Substantia nigra (tissue), 51 donors: ENCODE measurements at places on chromosomes 7 and 10.
A peak's percentile ranks its signal among the peaks of the same experiment; 100 is the strongest.

DNA sequence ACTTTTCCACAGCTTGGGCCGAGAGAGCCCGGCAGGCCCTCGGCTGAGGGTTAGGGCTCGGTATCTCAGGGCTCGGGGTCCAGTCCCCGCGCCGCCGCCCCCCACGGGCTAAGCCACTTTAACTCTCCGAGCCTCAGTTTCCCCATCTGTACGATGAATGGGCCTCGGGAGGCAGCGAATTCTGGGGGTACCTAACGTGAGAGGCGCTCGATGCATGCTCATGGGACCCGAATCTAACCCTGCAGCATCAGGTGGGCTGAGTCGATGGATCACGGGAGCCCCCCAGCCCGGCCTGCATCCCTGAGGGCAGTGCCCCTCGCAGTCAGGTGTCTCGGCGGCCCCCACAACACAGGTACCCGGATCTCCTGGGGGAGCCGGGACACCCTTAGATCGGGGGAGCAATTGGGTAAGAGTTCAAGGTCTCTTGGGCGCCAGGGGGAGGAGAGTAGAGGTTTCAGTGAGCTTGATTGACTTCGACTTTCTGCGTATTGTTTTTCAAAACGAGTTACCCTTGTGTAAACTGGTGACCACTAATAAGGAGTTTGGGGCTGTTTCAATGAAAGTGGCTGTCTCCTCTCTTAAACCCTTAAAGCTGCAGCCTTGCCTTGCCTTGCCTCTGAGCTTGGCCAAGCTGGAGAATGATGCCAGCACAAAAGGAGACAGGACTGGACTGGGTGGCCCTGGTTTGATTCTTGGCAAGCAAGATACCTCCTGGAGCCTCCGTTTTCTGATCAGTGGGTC, 631 bp downstream of the POR start:
- peak; percentile 20 for DNase-seq

GRCh38 chr7:142872106-142872675, 13.4 kb downstream of the TRPV6 start:
- no peak for DNase-seq

GRCh38 chr7:135801045-135801693, 52.6 kb upstream of the FAM180A start:
- DNase-seq, result peak; percentile 13

- no peak for DNase-seq
Observed at GRCh38 chr10:104941662-104942061, 300.6 kb downstream of the SORCS3 start.

GRCh38 chr10:60490013-60490412, 100.3 kb upstream of the ANK3 start:
- DNase-seq, result no peak

GRCh38 chr7:94276795-94277194, 117.9 kb upstream of the COL1A2 start:
- DNase-seq, result no peak

DNA sequence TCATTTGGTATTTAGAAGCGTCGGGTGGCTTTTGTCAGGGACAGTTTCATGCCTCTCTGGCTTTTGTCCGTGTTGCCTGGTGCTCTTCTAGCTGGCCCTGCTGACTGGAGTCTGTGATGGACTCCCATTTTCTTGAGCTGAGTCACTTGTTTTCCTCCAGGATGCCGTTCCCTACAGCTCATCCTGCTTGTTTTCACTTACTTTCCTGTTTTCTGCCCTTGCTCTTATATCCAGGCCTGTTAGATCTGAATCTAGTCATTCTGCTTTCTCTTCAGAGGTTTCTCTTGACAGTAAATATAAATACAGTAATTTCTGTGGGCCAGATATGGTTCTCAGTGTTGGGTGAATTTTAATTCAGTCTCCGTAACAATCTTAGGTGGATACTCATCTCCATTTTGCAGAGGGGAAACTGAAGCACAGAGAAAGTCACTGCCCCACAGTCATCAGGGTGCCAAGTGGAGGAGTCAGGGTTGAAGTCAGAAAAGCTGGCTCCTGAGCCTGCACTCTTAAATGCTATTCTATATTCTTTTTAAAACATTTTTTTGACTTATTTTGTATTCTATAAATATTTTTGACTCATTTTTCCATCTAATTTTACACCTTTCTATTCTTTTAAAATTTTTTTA, 85.4 kb downstream of the CCNY start:
- no peak for DNase-seq

- DNase-seq, result no peak
Observed at GRCh38 chr10:118141471-118141870, 94.7 kb upstream of the RAB11FIP2 start.

GRCh38 chr7:117582219-117582704, 102.4 kb downstream of the CFTR start:
- DNase-seq, result no peak

- no peak for DNase-seq
Observed at GRCh38 chr7:151700586-151701165, 176.2 kb downstream of the PRKAG2 start.

- no peak for DNase-seq
Observed at GRCh38 chr10:98269435-98269912, 1.5 kb upstream of the LOXL4 start.

- no peak for DNase-seq
Observed at GRCh38 chr10:34941471-34942357, 126.6 kb upstream of the PARD3 start.

- DNase-seq, result no peak
Observed at GRCh38 chr7:130493275-130493873, 1.5 kb downstream of the MEST start.
